ENCODE measurements at places on chromosomes 12 and 14.

GRCh38 chr12:120230974-120231315 is 30.0 kb upstream of the RPLP0 start:
- no peak for DNase-seq

DNA sequence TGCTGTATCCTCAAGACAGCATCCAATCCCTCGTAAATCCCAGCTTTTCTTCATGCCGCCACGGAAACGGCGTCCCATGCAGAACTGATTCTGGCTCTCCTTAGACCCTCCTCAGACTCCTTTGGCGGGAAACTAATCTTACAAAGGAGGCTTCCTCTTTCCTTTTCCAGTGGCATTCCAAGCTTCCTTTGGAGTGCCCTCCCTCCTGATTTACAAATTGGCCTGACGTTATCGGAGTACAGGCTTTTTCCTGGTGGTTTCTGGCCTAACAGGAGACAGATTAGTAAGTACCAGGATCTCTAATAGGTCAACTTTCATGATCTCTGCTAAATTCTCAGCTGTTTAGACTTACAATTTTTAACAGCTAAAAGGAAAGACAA is 1.3 kb upstream of the ZDHHC17 start:
- no peak for DNase-seq

GRCh38 chr12:83150465-83151189 is 463.9 kb downstream of the TMTC2 start:
- peak; percentile 27 for DNase-seq

DNA sequence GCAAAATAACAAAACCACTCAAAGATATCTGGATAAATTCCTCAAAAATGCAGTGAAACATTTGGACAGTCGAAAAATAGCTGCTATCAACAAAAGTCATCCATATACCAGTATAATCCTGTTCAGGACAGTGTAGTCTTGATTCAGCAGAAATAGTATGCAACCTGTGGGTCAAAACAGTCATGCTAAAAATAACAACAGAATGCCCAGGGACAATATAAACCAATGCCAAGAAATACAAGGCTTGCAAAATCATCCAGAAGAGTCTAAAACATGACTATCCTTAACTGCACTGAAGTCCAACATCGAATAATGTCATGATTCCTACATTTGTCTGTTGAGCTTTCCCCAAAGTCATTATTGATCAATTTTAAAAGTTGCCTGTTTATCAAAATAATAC is 425.9 kb downstream of the FSCB start:
- DNase-seq = no peak

- DNase-seq = no peak
Measured at GRCh38 chr14:92994942-92995341, 72.0 kb downstream of the CHGA start.

DNA sequence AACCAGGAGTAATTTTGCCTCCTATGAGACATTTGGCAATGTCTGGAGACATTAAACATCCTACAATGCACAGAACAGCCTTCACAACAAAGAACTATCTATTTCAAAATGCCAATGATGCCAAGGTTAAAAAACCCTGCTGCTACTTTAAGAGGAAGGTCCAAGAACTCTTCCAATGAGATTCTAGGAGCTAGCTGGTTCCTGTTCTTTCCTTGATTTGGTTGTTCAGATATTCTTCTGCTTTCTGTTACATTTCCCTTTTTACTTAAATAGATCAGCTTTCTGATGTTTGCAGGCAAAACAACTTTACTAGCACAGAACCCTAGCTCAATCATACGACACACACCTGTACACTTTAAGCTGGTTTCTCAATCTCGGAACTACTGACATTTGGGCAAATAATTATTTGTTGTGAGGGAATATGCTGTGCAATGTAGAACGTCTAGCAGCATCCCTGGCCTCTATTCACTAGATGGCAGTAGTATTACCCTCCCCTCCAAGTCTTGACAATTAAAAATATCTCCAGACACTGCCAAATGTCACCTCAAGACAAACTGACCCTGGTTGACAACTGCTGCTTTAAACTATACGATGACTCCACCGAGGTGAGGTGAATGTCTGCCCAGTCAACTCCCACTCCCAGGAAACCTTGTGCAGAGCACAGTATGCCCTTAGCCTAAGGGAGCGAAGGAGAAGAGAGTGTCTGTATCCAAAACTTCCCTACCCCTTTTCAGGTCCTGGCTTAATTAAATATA is 4.4 kb downstream of the BLTP3B start:
- DNase-seq = peak; percentile 36

- DNase-seq = no peak
Measured at GRCh38 chr14:104244221-104245011, 106.0 kb downstream of the KIF26A start.

GRCh38 chr12:123075646-123076171 is 75.2 kb downstream of the PITPNM2 start:
- DNase-seq = no peak

GRCh38 chr12:71626098-71626497 is 37.5 kb downstream of the ZFC3H1 start:
- DNase-seq = peak; percentile 77

DNA sequence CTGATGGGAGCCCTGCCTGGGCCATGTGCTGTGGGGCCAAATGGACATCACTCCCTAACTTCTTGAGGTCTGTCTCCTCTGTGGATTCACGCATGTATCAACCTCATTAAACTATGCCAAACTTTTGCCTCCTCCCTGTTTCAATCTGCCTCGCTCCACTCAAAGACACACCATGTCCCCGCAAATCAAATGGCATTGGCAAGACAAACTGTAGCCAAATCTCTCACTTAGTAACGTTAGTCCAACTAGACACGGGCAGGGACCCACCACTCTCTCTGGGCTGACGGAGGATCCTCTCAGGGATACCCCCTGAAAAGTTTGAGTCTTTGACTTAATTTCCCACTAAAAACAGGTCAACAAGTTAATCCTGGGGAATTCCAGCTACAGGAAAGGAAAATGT is 8.0 kb downstream of the ZBTB39 start:
- DNase-seq = no peak

- no peak for DNase-seq
Measured at GRCh38 chr12:27817766-27818165, 37.7 kb upstream of the MANSC4 start.

GRCh38 chr12:11482955-11483354 is 87.6 kb upstream of the PRB2 start:
- no peak for DNase-seq

DNA sequence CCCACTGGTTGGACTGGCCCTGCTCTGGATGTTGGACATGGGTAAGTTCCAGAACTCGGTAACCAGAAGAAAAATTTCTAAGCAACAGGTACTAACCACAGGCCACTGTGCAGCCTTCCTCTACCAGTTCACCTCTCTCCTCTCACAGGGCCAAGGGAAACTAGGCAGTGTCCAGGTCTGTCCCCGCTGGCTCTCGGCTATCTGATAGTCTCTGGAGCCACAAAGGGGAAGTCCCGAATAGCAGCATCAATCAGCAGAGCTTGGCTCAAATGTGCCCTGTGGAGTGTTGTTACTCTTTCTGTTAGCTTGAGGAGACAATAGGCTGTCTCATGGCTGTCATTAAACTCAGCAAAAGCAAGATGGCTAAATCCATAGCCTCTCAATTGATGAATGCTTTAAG is 73.2 kb downstream of the TSPAN11 start:
- DNase-seq = no peak

DNA sequence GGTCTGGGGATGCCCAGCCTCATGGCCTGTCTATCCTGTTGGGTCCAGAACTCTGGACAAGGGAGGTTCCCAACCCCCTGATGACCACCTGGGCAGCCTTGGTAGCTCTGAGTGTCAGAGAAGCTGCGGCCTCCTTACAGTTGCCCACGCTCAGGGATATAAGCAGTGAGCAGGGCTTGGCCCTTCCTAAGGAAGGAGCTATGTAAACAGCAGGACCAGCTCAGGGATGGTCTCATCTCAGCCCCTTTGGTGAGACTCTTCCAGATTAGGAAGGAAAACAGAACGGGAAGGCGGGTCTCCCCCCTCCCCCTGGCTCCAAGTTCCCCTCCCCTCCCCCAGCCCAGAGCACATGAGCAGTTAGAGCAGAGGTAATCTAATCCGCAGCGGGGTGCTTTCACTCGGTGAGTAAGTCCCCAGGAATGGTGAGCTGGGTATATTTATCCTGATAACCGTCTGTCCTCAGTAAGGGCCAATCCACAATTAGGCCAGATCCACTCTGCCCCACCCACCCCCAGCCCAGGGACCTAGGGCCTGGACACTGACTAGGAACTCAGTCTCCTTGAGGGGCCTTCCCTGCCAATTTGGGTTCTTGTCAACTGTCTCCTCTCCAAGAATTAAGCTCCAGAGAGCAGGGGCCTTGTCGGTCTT is 29.5 kb upstream of the RPLP0 start:
- no peak for DNase-seq

DNA sequence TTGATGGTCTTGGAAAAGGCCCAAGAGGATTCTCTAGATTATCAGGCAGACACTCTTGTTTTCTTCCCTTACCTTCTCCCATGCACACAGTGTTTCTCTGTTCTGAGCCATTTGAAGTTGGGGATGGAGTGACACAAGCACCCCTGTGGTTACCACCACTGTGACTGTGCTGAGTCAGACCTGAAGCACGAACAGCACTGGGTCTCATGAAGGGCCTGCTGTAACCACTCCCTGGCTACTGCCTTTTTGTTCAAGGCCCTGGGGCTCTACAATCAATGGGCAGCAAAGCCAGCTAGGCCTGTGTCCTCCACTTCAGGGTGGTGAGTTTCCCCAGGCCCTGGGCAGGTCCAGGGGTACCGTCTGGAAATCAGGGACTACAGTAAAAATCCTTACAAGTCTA is 65.5 kb downstream of the TSPAN8 start:
- DNase-seq = no peak

DNA sequence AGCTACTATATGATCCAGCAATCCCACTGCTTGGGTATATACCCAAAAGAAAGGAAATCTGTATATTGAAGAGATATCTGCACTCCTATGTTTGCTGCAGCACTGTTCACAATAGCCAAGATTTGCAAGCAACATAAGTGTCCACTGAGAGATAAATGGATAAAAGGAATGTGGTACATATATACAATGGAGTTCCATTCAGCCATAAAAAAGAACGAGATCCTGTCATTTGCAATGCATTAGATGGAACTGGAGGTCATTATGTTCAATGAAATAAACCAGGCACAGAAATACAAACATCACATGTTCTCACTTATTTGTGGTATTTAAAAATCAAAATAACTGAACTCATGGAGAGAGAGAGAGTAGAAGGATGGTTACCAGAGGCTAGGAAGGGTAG is 116.6 kb downstream of the HELB start:
- DNase-seq = no peak

- no peak for DNase-seq
Measured at GRCh38 chr14:89814126-89814525, 140.4 kb downstream of the EFCAB11 start.

DNA sequence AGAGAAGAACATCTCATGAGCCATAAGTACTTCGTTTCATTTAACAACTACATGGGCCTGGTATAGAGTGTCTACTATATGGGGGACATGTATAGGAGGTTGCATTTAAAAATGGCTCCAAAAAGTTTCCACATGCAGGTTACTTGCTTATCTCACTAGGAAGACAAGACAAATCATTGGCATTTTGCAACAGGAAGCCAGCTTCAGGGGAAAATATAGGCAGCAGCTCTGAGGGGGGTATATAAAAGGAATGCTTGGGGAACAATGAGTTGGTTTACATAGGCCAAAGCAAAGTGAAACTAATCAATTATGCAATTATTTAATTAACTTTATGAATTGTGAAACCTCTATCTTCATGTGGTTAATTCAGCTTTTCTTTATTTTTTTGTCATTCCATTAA is 225.3 kb downstream of the KCNH5 start:
- DNase-seq = no peak

- no peak for DNase-seq
Measured at GRCh38 chr12:77493302-77494168, 337.2 kb upstream of the NAV3 start.

GRCh38 chr14:104343294-104343625 is 204.9 kb downstream of the KIF26A start:
- DNase-seq = no peak

DNA sequence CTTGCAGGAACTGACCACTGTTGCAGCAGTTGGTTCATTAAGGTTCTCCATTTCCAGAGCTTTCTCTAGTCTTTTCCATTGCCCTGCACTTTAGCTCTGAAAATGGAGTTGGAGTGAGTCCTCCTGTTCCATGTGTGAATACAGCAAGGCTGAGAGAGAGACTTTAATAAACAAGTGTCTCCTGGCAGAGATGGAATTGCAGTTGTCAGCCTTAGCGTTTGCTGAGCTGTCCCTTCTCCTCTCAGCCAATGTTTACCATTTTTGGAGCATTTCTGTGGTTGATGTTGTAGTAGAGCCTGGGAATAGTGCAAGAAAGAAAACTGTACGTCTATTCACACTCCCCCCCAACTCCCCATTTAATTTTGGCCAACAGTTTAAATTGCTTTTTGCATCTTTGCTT is 7.5 kb upstream of the MANSC4 start:
- DNase-seq = no peak

GRCh38 chr14:30223385-30223785 is 295.7 kb upstream of the PRKD1 start:
- DNase-seq = no peak

- no peak for DNase-seq
Measured at GRCh38 chr12:53124352-53124723, 21.1 kb downstream of the SOAT2 start.

DNA sequence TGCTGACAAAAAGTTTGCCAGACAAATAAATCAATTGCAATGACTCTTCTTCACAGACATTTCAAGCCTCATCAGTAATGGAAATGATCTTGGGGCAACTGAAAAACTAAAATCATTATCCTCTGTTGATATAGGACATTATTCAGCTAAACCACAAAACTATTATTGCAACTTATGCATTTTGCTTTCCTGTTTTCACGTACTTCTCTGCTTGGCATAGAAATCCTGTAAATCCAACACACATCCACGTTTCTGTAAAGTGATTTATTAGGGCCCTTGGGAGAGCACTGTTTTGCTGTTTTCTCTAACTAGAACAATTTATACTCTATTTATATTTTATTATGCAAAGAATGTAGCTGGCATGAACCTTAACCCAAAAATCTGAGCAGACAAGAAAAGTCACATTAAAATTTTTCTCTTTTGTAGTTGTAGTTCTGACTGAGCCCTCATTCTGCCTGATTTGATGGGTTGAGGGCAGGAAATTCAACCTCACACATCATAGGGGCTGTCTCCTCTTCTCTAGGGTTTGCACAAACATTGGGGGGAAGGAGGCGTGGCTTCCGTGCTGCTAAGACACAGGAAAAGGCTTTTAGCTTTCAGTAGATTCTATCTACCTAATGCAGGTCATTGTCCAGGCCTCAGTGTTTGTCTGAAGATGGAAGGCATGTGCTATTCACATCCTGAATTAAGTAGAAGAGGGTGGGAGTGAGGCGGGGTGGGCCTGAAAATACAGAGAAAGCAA is 11.5 kb upstream of the NUP107 start:
- DNase-seq = peak; percentile 65

DNA sequence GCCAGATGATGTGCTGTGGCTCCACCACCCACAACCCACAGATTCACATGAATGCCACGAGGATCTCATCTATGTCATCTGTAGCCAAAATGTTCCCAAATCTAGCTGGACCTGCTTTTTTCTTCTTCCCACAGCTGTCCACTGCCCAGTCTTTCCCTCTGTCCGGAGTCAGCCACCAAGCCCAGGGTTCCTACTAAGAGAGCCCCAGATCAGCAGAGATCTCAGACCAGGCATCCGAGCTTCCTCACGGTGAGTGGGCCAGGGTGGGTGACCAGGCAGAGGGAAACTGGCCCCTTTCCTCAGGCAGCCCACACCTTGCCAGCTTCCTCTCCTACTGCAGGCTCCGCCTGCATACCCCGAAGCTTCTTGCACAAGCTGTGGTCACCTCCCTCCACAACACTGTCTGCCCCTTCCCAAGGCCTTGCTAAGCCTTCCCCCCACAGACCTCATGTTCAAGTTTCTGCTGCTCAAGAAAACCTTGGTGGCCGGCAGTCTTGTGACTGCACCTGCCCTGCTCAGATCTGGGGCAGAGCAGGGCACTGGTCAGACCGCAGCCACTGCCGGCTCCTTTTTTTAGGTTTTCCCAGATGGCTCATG is 81.4 kb downstream of the ACTN1 start:
- peak; percentile 82 for DNase-seq

Measured in common myeloid progenitor, CD34-positive (primary cell).